Mesendoderm (in vitro differentiated cells): ENCODE measurements at places on chromosomes 6 and 20.
A peak's percentile ranks its signal among the peaks of the same experiment; 100 is the strongest.

- DNase-seq, result no peak
These were observed 470.4 kb upstream of the SLC35B3 start for GRCh38 chr6:8905757-8906156.

- no peak for DNase-seq
These were observed 13.1 kb upstream of the CST7 start for GRCh38 chr20:24935766-24936525.

DNA sequence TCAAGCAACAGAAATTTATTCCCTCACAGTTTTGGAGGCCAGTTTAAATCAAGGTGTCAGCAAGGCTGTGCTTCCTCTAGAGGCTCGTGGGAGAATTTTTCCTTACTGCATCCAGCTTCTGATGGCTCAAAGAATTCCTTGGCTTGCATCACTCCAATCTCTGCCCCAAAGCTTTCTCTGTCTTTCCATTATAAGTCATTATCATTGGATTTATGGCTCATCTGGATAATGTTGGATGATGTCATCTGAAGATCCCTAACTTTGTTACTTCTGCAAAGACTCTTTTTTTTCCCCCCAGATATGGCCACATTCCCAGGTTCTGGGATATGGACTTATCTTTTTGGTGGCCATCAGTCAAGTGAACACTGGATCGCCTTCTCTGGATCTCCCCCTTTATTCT is 146.3 kb upstream of the B3GAT2 start:
- no peak for DNase-seq

DNA sequence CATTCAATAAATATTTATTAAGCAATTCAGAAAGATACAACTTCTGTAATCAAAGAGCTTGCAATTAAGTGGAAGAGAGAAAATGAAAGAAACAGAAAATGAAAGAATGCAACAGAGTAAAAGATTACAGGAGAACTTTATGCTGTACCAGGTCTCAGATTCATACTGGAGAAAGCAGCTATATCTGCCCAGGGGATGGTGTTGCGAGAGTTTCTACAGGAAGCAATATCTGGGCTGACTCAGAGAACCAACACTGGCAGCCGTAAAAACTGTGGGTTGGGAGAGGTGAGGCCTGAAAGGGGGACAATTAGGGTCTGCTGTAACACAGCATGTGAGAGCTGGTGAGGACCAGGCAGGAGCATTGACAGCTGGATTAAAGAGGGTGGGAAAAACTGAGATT is 256.7 kb upstream of the TCF21 start:
- peak; percentile 79 for DNase-seq

DNA sequence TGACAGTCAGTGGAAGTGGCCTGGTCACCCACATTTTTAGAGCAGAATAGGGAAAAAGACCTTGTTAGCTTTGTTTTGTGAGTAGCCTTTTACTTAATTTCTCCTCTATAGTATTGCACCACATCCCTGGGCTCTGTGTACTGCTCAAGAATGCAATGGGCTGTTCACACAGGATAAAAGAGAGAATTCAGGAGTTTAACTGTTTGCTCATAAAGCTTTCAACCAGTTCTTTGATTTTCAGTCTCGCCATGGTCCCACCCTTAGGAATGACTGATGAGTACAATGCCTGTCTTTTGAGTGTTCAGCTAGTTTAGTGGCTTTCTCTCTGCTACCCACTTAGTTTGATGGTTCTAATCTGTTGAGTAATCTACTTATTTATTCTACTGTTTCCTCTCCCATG is 129.7 kb downstream of the PLG start:
- peak; percentile 4 for DNase-seq
